Mucosa of gallbladder (tissue), 1 donor: ENCODE measurements at places on chromosomes 2 and 18.

- no peak for DNase-seq
Measured at GRCh38 chr2:224309176-224309575, 92.7 kb downstream of the FAM124B start.

- DNase-seq: no peak
Measured at GRCh38 chr2:191650896-191651773, 26.8 kb upstream of the NABP1 start.

- no peak for DNase-seq
Measured at GRCh38 chr18:59109375-59109774, 30.3 kb upstream of the SEC11C start.

DNA sequence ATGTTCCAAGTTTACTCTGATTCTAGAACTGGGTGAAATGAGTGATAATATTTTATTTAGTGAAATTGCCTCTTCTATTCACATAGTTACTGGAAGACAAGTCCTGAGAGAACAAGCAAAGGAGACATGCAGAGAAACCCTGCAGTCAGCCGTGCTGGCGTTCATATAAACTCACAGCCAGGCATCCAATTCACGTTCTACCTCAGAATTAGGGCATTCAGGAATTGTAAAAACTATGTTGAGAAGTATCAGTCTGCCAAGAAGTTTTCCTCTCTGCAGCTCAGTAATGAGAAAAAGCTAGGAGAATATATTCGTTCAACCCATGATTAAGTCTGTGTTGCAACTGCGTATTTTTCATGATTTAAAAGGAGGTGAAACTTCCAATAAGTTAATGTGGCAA is 156.2 kb upstream of the DSEL start:
- DNase-seq: no peak

GRCh38 chr2:3652896-3653625 is 4.9 kb upstream of the ALLC start:
- no peak for DNase-seq

DNA sequence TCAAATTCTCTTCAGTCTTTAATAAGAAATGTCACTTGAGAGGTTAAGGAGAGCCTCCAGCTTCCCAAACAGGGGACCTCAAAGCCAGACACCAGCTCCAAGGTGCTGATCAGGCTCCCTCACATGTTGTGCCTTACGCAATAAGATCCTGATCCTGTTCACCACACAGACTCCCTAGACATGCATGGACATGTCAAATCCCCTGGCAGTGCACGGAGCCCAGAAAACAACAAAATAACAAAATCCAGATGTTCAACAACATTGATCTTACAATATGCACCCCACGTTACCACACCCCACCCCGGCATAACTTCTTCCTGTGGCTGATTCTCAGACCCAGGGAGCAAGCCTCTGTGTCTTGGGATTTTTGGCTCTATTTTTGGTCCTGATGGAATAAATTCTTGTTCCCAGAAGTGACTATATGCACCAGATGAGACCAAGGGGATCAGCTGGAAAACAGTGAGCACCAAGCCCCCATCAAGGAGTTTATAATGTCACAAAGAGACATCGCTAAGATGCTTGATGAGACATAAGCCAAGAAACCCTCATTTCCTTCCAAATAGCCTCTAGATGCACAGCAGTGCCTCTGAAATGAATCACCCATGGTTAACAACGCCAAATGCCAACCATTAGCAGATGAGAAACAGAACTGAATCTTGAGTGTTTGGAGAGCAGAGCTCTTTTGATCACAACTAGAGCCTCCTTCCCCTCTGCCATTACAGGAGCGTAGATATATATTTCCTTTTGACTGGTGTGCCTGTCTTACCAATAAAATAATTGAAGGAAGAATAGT is 198.2 kb downstream of the PRKCE start:
- DNase-seq: peak; percentile 12

- DNase-seq: peak; percentile 44
Measured at GRCh38 chr18:50009773-50010335, 185.1 kb downstream of the MYO5B start.

DNA sequence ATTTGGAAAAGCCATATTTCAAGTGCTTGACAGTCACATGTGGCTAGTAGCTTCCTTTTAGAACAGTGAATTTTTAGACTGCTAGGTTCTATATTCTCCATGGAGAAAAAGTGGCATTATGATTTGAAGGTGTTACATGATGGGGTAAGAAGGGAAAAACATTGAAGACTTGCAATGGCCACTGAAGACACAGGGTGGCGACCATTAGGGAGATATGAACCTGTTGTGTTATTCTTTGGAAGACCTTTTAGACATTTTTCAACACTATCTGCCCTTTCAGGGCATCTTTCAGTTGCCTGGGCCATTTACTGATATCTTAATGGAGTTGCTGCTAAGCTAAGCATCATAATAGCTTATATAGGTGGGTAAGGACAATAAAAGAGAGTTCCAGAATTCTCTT is 1387.2 kb downstream of the SUCLG1 start:
- DNase-seq: no peak

- no peak for DNase-seq
Measured at GRCh38 chr2:107001964-107002696, 116.2 kb upstream of the ST6GAL2 start.

DNA sequence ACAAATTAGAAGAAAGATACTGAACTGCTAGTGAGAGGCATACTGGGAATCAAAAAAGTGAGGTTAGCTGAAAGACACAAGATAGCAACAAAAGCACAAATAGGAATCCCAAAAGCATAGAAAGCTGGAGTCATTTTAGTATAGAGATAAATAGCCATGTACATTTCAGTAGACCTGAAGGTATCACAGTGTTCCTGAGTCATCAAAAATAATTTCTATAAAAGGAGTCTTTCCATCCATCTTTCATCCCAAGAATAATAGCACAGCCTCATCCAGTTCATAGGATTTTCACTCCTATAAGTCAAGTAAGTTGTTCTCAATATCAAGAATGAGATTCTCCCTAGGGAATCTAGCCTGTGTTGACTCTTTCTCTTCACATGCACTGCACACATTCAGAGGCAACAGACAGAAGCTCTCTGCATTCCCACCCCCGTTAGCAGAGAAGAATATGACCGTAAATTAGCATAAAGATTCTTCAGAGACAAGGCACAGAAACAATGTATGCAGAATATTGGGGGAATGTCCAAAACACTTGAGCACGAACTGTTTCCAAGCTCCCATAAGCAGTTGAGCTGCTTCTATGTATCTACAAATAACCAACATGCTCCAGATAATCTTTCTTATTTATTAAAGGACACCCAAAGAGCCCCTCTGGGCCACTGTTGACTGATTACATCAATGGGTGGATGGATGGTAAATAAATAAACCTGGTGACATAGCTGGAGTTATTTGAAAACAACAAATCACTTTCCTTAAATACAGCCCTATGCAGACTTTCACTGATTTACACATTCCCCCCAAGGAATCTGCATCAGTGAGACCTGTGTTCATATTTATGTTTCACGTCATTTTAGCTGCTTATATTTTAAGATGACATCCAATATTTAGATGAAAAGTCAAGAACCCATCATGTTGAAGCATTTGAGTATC is 174.5 kb upstream of the PKDCC start:
- DNase-seq: no peak

DNA sequence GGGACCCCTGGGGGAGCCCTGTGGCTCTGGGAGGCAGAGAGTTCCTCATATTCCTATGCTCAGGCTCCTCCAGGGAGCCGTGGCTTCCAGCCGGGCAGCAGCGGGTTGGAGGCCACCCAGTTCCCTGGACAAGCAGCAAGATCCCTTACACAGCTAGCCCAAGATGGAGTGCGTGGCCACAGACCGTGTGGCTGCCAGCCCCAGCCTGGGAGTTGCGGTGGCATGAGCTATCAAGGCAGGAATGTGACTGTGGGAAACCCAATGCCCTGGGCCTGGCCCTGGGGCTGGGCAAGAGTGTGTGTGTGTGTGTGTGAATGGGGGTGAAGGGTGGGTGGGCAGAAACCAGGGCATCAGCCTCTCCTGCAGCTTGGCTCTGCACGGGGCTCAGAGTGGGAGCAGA is 130.5 kb downstream of the DYSF start:
- DNase-seq: no peak

- DNase-seq: no peak
Measured at GRCh38 chr2:175206866-175207265, 25.4 kb upstream of the ATP5MC3 start.

GRCh38 chr18:50422286-50422898 is 47.5 kb downstream of the SKA1 start:
- no peak for DNase-seq

DNA sequence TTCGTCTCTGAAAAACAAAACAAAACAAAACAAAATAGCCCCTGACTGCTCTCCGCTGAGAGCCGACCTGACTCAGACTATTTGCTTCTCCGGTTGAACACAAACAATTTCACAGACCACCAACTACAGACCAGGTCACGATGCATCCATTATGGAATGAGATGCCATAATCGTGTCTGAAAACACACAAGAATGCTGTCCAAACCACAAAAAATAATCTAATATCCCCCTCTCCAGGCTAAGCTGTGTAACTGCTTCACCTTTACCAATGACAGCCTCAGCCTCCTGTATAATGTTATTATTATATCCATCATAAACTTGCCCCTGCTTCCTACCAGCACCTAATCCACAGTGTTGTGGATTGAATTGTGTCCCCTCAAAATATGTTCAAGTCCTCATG is 114.7 kb downstream of the DNAH6 start:
- DNase-seq: no peak

DNA sequence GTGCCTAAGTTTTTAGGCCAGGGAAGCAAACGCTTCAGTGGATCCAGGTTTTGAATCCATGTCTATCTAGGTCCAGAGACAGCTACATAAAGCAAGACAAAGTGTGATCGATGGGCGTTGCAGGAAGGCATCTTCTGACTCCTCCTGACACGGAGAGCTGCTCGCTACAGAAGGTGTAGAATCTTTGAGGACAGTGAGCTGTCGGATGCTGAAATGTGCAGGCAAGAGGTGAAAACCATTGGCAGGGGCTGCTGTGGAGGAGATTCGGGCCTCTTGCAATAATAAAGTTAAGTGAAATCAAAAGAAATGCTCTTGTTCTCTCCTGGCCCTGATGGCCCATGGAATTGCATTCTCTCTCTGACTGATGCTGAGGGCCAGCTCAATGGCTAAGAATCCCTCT is 336.2 kb downstream of the CYRIA start:
- DNase-seq: no peak

DNA sequence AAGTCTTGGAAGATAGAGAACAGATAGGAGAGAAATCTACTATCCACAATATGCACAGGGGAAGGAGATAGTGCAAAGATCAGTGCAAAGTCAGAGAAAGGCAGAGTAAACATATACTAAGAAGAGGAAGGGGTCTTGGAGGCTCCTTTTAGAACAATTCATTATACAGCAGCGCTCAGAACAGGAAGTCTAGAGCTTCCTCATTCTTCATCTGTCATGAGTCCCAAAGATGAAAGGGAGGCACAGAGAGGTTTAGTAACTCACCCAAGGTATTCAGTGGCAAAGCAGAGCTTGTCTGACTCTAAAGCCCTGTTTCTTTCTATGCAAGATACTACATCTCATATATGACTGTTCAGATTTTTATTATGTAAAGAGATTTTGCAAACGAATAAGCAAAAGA is 1.4 kb downstream of the SP110 start:
- DNase-seq: no peak

- DNase-seq: no peak
Measured at GRCh38 chr2:2018713-2019410, 274.5 kb upstream of the PXDN start.

GRCh38 chr2:213923543-213923942 is 487.3 kb upstream of the VWC2L start:
- DNase-seq: no peak
